ENCODE measurements at places on chromosomes 13 and 19.

DNA sequence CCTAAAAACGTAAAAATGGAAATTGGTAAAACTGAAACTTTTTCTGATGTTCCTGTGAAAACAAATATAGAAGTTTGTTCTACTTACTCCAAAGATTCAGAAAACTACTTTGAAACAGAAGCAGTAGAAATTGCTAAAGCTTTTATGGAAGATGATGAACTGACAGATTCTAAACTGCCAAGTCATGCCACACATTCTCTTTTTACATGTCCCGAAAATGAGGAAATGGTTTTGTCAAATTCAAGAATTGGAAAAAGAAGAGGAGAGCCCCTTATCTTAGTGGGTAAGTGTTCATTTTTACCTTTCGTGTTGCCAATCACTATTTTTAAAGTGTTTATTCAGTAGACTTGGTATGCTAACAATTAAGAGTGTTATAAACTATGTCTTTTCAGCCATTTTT lies 25.6 kb downstream of the BRCA2 start:
- DNase-seq: no peak

GRCh38 chr19:38701455-38702063 lies 42.7 kb downstream of the CAPN12 start:
- no peak for DNase-seq

GRCh38 chr13:60169239-60170031 lies 5.7 kb upstream of the DIAPH3 start:
- DNase-seq: no peak

GRCh38 chr19:54606230-54606629 lies 12.8 kb downstream of the LILRA1 start:
- no peak for DNase-seq

DNA sequence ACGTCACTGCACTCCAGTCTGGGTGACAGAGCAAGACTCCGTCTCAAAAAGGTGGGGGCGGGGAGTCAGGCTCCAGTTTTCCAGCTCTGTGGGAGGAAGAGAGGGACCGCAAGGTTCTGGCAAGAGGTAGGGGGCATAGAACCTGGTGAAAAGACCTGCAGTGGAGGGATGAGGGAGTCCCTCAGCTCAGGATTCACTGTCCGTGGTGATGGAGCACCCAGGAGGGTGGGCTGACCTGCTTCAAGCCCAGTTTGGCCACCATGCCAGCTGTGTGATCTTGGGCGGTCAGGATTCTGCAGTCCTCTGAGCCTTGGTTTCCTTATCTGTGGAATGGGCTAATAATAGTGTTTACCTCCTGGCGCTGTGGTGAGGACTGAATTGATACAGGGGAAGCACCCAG lies 21.2 kb downstream of the SLC8A2 start:
- DNase-seq: no peak

DNA sequence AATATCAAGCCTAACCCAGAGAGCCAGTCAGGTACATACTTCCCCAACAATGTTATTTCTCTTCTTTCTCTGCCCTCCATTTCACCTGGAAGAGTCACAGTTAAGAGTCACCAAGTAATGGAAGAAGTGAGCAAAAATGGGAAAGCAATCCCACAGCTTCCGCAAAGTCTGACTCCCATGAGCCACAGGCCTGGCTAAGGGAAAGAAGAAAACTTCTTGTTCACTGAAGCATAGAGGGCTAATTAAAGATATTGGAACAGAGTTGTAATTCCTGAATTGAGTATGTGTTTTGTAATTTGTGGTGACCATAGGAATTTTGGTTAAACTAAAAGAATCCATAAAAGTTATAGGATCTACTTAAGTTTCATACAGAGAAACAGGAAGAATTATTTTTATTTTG lies 830.9 kb upstream of the PCDH20 start:
- no peak for DNase-seq

- DNase-seq: no peak
These were observed 35.8 kb downstream of the ATP12A start for GRCh38 chr13:24716011-24716410.

DNA sequence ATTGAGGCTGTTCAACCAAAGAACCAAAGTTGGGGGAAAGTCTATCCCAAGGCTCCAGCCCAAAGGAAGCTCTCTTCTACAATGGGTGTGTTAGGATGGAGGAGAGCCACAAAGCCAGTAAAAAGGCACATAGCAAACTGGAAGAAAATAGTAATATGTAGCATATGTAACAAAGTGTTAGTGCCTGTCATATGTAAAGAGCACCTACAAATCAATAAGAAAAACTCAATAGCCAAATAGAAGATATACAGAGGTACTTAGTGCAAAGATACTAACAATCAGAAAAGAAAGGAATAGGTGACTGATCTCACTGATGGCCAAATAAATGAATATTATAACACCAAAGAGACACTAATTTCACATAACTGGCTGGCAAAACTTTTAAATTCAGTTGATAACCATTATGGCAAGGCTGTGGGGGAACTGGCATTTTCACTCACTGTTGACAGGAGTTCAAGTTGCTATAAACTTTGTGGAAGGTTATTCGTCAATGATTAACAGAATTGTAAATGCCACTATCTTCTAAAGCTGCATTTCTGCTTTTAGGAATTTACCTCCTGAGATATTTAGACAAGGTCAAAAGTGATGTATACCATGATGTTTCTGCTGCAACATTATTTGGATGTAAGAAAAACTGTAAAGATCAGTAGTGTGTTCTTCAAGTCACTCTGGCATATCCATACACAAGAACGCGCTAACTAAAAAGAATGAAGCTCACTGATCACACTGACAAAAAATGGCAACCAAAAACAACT lies 110.8 kb downstream of the GNG7 start:
- DNase-seq: no peak

DNA sequence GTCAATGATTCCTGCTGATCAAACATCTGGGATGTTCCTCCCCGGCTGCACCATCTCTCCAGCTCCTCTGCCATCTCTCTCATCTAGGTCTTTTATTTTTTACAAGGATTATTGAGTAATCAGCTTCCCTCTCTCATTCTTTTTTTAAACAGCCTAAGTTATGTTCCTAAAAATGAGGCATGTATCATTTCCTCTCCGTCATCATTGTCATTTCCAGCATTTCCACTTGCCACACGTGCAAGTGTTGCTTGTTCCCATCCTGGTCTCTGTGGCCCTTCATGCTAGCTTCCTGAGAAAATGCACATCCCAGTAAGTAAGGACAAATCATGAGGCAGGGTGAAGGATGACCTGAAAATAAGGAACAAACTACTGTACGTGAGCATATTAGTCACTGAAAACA lies 102.7 kb upstream of the POSTN start:
- no peak for DNase-seq

- DNase-seq: no peak
These were observed 279.9 kb downstream of the UQCRFS1 start for GRCh38 chr19:28933039-28933438.

DNA sequence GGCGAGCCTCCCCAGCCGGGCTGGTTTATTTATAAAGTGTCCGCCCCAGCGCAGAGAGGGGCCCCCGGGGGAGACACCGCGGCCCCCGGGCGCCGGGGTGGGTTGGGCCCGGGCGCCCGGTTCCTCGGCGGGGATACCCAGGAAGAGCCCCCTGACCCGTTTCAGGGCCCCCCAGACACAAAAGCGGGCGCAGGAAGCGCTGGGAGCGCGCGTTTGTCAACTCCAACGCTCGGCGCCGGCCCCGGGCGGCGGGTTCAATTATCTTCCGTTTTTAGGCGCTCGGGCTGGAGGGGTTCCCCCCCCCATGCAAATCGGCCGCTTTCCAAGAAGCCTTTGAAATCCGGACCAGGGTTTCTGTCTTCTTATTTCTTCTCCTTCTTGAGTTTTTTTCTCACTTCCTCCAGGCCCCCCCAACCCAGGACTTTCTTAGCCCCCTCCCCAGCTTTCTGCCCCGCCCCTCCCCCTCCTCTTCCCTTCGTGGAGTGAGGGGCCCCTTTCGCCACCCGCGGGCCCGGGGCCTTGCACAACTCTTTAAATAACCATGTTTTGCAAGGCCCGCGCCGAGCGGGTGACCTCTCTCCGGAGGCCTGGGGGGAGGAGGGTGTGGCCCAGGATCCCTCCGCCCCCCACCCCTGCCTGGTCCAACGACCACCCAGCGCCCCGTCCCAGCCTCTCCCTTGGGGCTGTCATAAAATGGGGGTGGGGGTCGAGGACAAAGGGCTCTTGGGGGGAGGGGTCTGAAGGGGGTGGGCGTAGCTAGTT lies 935 bp downstream of the ARID3A start:
- no peak for DNase-seq

DNA sequence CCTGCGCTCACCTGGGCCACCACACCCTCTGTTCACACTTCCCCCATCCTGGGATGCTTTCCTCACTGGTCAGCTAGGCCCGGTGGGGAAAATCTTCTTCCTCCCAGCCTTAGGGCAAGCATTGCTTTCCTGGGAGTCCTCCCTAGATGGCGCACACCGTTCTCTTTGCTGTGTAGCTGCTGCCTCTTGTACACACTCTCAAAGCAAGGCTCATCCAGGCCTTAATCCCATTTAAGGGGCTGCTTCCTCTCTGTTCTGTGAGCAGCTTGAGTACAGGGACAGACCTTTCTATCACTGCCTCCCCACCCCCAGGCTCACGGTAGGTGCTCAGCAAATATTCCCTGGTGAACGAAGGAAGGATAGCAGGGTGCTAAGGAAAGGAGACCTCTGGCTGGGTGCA lies 11.1 kb downstream of the SLC7A10 start:
- no peak for DNase-seq

DNA sequence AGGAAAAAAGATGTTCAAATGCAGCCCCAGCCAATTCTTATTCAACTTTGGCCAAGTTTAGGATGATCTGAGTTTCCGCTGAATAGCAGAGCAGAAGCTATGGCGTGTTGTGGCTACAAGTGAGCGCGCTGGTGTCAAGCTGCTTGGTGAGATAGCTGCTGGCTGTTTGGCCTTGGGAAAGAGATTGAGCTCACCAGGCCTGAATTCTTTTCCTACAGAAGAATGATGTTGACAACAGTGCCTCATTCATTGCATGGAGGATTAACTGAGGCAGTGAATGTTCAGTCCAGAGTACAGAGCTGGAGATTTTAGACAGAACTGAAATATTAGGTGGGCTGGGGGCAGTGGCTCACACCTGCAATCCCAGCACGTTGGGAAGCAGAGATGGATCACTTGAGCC lies 31.5 kb upstream of the MAP3K10 start:
- no peak for DNase-seq

GRCh38 chr13:42836930-42837690 lies 55.7 kb downstream of the FAM216B start:
- no peak for DNase-seq

DNA sequence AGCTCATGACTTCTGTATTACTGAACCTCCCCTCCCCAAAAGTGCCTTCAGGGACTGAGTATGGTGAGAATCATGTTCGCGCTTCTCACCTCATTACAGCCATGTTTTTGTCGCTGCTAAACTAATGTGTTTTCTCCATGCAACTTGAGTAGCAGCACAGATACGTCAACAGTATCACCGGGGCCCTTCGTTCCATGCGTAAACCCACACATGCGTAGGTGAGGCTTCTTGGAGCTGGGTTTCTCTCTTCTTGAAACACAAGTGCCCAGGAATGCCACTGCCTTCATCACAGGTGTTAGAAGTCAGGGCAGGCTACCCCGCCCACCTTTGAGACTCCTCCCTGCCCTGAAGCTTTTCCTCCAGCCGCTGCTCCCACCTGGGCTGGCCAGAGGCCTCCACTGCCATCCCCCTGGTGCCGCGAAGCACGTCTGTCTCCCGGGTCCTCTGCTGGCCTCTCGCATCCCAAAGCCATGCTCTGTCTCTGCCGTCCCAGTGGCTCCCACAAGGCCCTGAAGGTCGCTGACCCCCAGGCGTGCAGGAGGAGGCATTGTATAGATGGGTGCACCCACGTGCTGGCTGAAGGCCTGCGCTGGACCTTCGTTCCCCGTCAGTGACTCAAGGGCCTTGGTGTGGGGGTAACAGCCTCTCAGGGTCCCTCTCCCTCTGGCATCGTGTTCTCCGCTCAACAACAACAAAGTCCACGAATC lies 135.3 kb upstream of the MCF2L start:
- no peak for DNase-seq

- DNase-seq: no peak
These were observed 21.0 kb downstream of the ITGBL1 start for GRCh38 chr13:101473458-101473857.

GRCh38 chr13:49082653-49083536 lies 107.2 kb downstream of the FNDC3A start:
- DNase-seq: no peak

- DNase-seq: peak; percentile 66
These were observed at the start of gene STK24 for GRCh38 chr13:98576963-98577835. STK24 (minus strand) TSS chr13:98577107; CDS start chr13:98576786, 321 bp downstream.

- no peak for DNase-seq
These were observed 421.7 kb downstream of the HS6ST3 start for GRCh38 chr13:96511587-96511986.

DNA sequence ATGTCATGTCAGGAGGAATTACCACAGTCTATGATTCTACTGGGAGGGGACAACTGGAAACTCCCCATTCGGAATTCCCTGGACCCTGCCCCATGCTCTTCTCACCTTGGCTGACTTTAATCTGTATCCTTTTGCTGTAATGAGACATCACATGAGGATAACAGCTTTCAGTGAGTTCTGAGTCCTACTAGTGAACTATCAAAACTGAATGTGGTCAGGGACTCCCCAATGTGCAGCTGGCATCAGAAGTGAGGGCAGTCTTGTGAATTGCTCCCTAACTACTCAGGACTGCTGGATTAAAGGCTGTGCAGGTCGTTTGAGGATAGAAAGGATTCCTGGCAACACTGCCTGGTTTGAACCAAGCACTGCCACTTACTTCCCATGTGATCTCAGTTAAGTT lies 15.2 kb downstream of the SIGLEC7 start:
- DNase-seq: no peak

DNA sequence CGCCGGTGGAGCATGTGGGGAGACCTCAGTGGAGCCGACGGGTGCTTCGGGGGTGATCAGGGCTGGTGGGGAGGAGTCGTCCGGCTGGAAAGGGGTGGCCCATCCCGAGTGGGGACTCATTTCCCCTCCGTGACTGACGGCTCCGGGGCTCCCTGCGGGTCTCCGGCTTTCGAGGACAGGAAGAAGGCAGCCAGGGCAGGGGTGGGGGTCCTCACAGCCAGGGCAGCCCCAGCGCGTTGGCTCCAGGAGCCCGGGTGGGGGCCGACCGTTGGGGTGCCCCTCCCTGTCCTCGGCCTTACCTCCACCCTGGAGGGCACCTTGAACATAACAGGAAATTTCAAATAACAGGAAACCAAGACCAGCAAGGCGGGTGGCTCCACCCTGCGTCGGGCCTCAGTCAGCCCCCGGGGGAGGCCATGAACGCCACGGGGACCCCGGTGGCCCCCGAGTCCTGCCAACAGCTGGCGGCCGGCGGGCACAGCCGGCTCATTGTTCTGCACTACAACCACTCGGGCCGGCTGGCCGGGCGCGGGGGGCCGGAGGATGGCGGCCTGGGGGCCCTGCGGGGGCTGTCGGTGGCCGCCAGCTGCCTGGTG lies at the start of gene S1PR4:
S1PR4 (plus strand) TSS at position 393 of the 596 bp plus-strand sequence; CDS start at position 417, 24 bp downstream.
- DNase-seq: peak; percentile 76

GRCh38 chr13:60701895-60702294 lies 304.9 kb downstream of the TDRD3 start:
- DNase-seq: no peak

GRCh38 chr13:20426766-20427448 lies 98.8 kb downstream of the CRYL1 start:
- DNase-seq: no peak

Measured in CD4-positive, alpha-beta T cell treated with Interleukin-4 for 1 hour (primary cell).